GM13976 (cell line): ENCODE measurements at places on chromosomes 12 and 14.

DNA sequence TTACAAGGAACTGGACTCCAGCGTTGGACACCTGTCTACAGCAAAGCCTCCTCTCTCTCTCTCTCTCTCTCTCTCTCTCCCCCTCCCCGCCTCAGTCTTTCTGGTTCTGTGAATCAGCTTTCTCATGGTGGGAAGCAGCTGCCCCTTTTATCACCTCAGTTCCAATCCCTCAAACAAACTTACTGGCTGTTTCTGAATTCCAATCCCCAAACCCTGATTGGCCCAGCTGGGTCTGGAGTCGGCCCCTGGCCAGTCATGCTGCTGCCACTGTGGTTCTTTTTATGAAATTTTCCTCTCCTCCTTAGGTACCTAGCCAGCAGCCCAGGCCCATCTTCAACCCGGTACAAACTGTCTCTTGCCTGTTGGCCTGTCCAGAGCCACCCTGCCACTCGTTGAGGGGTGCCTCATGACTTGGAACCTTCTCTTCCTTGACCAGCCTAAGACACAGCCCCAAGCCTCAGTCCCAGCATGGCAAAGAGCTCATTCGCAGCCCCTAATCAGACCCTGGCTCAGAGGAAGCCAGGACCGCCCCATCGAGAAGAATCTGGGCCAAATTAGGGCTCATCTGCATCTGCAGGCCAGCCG, 9.4 kb upstream of the MORN3 start:
- no peak for DNase-seq

GRCh38 chr14:73176685-73177084, 40.4 kb downstream of the PSEN1 start:
- DNase-seq, result no peak

GRCh38 chr14:64861916-64862315, 17.8 kb downstream of the SPTB start:
- DNase-seq, result no peak

DNA sequence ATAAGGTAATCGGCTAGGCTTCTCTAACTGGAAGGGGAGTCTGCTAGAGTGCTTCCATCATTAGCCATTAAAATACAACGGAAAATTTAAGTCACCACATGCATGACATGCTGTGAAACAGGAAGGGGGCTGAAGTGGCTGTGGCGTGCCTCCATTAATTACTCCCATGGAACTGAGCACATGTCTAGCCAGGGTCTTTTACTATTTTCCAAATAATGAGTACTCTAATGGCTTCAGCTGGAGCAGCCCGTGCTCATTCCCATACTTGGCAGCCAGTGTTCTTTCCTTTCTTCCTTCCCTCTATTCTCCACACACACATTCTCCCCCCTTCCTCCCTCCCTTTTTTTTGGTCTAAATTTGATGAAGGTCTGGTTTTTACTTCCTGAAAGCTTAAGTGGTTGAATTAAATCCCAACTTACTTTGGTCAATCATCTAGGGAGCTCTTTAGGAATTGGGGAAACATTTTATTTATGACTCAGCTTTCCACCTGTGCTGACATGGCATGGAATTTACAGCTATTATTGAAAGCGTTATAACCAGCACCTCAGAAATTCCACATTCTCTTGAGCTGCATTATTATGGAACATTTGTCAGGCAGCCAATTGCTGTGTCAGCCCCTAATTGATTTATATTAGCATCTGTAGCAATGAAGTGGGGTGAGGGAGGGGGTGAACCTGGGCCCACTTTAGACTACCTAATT, 72.3 kb downstream of the LRIG3 start:
- no peak for DNase-seq

- no peak for DNase-seq
These were observed 370.7 kb downstream of the TMTC2 start for GRCh38 chr12:83057436-83057835.

- no peak for DNase-seq
These were observed 210.1 kb upstream of the DAAM1 start for GRCh38 chr14:58978343-58978742.

GRCh38 chr12:105846331-105846730, 292.4 kb downstream of the NUAK1 start:
- DNase-seq, result no peak

DNA sequence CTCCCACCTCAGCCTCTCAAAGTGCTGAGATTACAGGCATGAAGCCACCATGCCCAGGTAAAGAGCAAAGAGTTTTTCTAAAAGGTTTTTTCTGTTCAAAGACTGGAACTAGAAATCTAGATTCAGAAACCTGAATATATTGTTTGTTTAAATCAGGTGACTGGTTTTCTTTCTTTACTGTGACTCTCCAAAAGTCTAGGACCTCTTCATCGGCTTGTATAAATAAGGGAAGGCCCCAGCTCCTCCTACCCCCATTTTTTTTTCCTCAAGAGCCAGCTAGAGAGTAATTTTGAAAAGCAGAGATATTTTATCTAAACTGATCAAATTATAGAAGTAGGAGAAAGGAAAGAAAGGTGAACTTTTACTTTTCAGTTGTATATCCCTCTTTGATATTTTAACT, 48.0 kb downstream of the TMEM116 start:
- DNase-seq, result no peak

GRCh38 chr14:76672123-76672522, 89.1 kb upstream of the VASH1 start:
- no peak for DNase-seq

GRCh38 chr14:29896354-29896821, 31.3 kb downstream of the PRKD1 start:
- no peak for DNase-seq

GRCh38 chr12:50625029-50625925, 120.5 kb downstream of the DIP2B start:
- no peak for DNase-seq

DNA sequence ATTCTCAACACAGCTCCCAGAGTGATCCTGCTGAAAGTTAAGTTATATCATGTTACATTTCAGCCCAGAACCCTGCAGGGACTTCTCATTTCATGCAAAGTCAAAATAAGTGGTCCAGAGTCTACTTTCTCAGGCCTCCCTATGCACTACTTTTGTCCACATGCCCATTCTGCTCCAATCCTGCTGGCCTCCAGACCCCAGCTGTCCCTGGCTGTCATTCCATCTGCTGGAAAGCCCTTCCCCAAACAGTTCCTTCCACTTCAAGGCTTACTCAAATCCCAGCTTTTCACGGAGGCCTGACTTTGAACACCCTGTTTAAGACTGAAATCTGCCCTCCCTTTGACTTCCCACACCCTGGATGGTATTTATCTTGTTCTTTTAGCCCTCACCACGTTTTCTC, 109.8 kb upstream of the DNM1L start:
- DNase-seq, result no peak
